ENCODE measurements at places on chromosomes 2 and 18.
A peak's percentile ranks its signal among the peaks of the same experiment; 100 is the strongest.

DNA sequence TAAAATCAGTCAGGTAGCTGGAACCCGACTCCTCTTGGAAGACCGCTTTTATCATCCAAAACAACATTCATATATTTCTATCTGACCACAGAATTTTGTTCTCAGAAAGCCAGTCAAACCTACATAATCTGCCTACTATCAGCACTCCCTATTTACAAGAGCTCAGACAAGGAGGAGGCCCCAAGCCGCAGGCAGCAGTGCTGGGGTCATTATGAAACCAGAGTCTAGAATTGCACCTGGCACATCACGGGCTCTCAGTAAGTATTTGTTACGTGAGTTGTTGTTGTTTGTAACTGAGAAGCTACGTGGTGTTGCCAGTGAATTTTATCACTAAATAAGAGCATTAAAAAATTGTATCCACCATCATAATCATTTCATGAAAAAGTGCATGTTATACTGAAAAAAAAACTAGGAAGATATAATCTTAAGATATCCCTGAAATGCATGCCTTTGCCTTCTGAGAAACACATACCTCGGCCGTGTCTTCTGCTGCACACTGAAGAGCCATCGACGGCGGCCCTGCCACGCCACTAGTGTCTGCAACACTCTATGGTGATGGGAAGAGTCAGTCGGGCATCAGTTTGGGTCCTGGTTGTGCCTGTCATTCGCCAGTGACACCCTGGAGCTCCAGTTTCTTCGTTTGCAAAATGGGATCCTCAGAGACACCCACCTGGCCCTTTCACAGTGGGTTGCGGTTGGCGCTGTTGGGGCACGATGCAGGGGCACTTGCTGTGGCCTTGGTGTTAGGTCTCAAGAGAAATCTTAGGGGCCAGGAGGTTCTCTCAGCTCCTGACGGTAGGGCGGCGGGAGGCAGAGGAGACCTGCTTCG is 505.9 kb downstream of the EIPR1 start:
- DNase-seq: no peak

DNA sequence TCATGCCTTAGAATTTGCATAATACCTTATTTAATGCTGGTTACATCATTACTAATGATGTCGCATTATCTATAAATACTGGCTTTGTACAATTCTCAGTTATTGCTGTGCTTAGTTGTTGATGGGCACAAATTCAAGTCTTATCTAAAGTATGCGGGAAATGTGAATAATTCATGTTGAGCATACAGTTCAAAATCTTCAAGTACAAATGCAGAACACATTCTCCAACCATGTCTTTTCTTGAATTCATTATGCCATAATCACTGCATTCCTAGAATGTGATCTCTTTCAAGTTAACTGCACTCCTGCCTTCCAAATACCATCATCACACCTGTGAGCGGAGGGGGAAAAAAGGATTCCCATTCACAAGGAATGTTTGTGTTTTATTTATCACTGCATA is 337.0 kb downstream of the MBD2 start:
- DNase-seq: no peak

DNA sequence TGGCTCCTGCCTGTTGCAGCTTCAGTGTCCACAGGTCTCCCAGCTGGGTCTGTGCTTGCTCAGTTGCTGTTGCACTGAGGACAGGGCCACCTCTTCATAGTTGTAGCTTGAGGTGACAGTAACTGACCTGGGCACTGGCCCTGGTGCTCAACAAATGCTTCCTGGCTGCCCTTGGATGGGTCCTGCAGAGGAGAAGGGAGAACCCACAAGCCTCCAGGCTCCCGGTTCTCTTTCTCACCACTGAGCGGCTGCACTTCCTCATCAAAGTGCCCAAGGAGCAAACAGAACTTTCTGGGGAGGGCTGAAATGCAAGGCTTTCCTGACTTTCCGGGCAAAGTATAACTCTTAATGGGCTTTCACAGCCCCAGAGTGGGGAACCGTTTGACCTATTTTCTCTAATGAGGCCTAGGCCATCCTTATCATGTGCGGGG is 38.7 kb downstream of the LCT start:
- no peak for DNase-seq

GRCh38 chr18:70423988-70424387 is 135.1 kb downstream of the SOCS6 start:
- no peak for DNase-seq

DNA sequence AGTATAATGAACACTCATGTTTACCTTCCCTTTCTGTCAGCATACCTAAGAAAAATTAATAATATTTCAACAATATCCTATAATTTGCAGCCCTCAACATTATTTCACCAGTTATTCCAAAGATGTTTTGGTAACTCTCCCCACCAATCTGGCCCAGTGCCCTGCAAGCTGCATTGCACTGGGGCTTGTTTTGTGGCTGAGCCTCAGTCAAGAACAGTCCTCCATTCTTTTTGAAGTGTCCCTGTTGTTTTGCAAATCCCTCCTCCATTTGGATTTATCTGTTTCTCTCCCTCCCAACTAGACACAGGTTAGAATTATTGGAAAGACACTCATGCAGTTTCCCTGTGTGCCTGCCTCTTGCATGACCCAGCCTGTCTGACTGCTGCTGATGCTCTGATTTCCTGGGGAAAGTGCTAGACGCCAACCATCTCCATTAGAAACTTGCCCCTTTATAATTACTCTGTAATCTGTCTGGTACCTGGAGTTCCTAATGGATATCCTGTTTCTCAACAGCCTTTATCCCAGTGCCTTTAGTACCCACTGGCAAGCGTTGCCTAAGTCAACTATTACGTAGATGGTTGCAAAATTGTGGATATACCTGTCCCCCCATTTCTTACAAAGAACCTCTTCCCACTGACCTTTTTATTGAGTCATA is 60.2 kb downstream of the EIF5B start:
- DNase-seq: no peak

GRCh38 chr2:191840921-191841320 is 6.0 kb downstream of the CAVIN2 start:
- DNase-seq: no peak

DNA sequence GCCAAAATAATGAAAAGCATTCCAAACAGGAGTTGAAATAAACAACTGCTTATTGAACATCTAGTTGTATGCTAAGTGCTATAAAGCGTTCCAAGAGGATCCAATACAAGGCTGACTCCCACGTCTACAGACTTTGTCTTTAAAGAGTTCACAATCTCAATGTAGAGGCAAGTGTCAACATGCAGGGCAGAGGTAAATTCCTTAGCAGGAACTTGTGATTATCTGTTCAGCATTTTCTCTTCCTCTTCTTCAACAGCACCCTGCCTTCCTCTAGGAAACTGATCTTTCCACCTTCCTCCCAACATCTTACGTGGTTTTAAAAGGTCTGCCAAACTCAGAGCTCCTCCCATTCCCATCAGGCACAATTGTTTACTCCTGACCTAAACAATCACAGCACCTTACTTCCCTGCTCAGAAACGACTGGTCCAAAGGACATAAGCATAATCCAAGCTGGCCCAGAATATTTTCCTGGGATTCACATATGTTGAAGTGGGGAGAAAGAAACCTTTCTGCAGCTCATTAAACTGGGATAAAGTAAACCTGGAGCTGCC is 83.9 kb downstream of the ITSN2 start:
- DNase-seq: no peak

GRCh38 chr18:76364282-76365259 is 130.5 kb downstream of the ZNF516 start:
- no peak for DNase-seq

DNA sequence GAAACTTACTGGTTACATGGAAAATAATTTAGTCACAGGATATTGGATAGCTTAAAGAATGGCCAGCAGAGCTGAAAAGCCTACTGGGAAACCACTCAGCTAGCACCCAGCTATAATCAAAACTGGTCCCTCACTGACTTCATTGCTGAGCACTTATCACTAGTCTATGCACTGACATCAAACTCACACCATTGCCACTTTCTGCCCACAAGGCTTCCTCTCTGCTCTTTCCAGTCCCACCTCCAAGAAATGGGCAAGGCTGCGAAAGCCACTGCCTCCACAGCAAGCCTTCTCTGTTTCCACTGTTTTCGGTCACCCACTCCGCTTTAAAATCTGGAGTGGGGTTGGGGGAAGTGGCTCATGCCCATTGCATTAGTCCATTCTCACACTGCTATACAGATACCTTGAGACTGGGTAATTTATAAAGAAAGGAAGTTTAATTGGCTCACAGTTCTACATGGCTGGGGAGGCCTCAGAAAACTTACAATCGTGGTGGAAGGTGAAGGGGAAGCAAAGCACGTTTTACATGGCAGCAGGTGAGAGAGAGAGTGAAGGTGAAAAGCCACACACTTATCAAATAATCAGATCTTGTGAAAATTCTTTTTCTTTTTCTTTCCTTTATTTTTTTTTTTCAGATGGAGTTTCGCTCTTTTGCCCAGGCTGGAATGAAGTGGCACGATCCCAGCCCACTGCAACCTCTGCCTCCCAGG is 77.0 kb upstream of the CERS6 start:
- DNase-seq: no peak

- DNase-seq: no peak
These were observed 47.8 kb downstream of the CAPN13 start for GRCh38 chr2:30759481-30759880.

DNA sequence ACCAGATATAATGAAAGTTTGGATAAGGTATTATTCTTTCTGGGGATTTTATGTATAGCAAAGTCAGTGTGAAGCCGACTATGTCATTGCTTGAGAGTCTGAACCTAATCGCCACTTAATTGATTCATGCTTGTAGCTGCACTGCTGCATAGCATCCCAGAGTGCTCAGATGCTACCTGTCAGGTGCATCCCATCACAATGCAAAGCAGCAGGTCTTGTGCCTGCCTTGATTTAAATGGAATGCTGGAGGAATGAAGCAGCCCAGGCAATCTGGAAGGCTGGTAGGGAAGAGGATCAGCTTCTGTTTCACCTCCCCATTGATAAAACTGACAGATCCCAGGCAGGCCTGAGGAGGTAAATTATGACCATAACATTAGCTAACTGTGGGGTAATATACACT is 40.4 kb upstream of the ATIC start:
- no peak for DNase-seq

DNA sequence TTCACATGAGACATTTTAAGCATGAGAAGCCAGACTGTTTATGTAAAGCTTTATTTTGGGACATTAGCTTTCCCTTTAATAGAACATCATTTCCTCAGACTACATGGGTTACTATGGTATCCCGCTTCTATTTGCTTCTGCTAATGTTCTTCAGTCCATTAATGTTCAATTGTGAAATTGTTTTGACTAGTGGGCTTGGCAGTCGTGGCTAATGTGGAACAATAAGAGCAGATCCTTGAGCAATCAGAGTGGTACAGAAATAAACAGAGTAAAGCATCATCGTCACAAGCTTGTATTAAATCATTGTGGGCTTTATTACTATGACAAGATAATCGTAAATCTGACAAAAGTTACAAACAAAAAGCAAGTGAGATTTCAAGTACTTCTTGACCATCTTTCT is 60.2 kb downstream of the PDE1A start:
- no peak for DNase-seq

- peak; percentile 30 for DNase-seq
These were observed 14.9 kb downstream of the ITGA6 start for GRCh38 chr2:172442072-172442895.

GRCh38 chr2:195656161-195656858 is 716 bp upstream of the SLC39A10 start:
- DNase-seq: no peak

DNA sequence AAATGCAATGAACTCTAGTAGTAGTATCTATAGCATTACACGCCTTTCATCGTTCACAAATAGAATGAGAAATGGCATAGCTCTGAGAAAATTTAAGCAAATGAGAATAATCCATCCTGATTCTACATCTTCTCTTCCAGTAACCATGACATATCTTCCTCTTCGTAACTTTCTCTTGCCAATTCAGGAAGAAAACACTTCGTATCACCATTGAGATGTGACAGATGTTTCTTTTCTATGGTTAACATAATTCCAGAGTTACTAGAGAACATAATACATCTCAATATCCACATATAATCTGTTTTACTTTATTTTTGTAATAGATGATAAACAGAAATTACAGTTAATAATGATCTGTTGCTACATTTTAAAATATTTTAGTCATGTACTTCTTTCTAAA is 1527.4 kb downstream of the LRP1B start:
- DNase-seq: no peak

GRCh38 chr2:186772579-186772978 is 76.4 kb downstream of the ZSWIM2 start:
- DNase-seq: no peak

DNA sequence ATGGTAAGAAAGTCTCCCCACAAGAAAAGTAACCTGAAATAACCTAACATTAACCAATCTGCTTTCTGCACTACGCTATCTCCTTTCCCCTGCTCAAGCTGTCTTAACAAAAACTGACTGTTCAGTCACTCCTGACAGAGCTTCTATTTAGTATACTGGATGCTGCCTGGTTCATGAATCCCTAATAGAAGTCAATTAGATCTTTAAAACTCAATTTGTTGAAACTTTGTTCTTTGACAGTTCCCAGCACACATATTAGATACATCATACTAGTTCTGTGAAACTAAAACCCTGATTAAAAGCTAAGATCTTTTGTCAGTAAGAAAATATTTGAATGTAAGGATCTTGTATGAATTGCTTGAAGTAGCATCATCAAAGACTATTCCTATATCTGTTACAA is 287.4 kb downstream of the RBM43 start:
- DNase-seq: no peak

GRCh38 chr2:1701020-1701419 is 43.3 kb downstream of the PXDN start:
- no peak for DNase-seq

GRCh38 chr2:159462201-159462785 is 154.1 kb downstream of the BAZ2B start:
- DNase-seq: no peak

DNA sequence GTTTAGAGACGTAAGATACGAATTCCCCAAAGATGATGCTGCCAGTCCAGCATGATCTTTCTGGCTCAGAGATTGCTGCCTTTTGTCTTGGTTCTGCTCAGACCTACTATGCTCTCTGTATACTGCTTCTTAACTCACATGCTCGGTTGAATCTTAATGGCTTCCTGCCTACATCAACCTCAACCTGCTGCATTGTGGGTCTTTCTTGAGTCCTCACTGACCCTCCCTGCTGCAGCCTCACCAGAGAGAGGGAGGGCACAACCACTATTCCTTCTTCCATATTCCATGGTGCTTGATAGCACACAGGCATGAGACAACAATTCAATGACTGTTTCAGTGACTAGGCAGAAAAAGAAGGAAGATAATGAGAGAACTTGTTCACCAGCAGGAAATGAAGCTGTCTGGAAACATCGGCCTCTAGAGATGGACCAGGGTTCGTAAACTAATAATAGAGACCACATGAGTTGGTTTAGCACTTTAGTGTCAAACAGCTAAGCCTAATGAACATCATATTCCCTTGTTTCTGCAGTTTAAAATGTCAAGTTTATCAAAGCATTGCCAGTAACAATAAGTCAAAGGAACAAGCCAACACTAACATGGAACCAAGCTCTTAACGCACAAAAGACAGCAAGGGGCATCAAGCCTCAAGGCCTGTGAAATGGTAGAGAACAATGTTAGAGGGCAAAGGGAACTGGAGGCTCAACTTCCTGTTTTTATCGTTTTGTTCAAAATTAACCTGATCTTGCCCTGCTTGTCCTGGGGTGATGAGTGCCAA is 333.9 kb downstream of the PDE11A start:
- DNase-seq: no peak

GRCh38 chr18:70377317-70377799 is 88.5 kb downstream of the SOCS6 start:
- DNase-seq: no peak

- DNase-seq: peak; percentile 55
These were observed 19.9 kb downstream of the SLC38A11 start for GRCh38 chr2:164935118-164936101.

- no peak for DNase-seq
These were observed 74.3 kb downstream of the SCN2A start for GRCh38 chr2:165313509-165313908.
